ENCODE measurements at places on chromosomes 3 and 15.

DNA sequence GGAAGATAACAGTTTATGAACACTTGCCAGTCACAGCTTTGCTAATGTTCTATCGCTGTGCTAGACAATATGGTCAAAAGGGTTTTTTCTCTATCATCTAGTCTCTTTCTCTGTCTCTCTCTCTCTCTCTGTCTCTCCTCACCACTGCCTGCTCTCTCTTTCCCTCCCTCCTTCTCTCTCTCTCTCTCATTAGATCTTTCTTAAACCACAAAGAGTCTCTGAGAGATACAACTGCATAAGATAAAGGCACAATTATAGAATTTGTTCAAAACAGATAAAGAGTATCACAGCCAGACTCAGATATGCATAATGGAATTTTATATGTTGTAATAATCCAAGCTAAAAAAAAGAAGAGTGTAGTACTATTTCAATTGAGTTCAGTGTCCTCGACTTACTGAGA is 258.4 kb downstream of the MECOM start:
- no peak for DNase-seq

- no peak for DNase-seq
These were observed 95.2 kb upstream of the UBE2E1 start for GRCh38 chr3:23710555-23710954.

DNA sequence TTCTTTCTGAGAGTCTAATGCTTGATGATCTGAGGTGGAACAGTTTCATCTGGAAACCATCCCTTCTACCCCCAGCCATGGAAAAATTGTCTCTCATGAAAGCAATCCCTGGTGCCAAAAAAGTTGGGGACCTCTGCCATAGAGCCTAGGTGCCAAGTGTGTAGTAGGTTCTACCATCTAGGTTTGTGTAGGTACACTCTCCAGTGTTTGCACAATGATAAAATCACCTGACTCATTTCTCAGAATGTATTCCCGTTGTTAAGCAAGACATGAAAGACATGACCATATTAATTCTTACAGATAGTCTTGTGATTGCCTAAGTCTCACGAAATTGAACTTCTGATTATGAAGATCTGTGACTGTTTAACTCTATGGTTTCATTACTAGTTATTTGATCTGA is 68.6 kb downstream of the KAT2B start:
- DNase-seq = no peak

DNA sequence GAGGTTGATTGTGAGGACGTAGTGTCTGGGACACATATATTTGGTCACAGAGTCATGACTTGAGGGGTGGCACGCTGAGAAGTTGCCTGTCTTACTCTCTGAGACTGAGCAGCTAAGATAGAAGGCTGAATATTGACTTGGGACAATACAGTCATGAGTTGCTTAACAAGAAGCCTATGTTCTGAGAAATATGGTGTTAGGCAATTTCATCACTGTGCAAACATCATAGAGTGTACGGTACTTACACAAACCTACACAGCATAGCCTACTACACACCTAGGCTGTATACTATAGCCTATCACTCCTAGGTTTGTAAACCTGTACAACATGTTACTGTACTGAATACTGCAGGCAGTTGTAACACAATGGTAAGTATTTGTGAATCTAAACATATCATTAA is 30.3 kb upstream of the SPESP1 start:
- no peak for DNase-seq

GRCh38 chr15:101307048-101307896 is 12.2 kb upstream of the SNRPA1 start:
- no peak for DNase-seq

DNA sequence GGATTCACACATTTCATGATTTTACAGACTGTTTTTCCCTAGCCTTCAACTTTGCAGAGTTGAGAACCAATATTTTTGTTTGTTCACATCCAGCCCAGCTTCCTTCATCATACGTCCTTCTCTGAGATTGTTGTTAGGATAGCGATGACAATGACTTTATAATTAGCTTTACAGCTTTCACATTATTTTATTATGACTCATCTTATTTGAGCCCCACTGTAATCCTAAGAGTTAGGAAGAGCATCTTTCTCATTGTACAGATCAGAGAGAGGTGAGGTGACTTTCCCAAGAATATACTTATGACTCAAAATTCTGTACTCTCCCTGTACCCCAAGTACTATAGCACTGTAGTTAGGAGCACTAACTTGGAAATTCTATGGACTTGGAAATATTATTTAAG is 156.1 kb downstream of the ALDH1A2 start:
- DNase-seq = no peak

GRCh38 chr3:24686808-24687207 is 192.2 kb upstream of the THRB start:
- no peak for DNase-seq

- no peak for DNase-seq
These were observed 68.8 kb upstream of the SOX14 start for GRCh38 chr3:137695351-137695750.

- no peak for DNase-seq
These were observed 35.1 kb upstream of the SPTBN5 start for GRCh38 chr15:41928637-41929620.

GRCh38 chr15:70140543-70141375 is 43.0 kb upstream of the TLE3 start:
- no peak for DNase-seq

DNA sequence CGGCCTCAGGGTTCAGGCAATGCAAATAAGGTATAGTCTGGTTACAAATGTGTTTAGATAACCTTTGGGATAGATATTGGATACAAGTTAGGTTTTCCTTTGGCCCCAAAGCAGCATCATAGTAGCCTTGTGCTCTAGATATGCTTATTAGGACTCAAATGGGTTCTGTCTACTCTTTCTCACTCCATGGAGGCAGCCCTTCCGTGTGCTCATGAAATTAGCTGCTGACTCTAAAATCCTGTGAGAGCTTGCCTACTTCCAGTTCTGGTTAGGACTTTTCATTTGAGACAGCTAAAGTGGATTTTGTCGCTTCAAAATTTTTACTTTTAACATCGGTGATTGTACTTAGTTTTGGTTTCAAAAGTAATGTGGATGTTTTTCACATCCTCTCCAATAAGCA is 1.6 kb downstream of the CDV3 start:
- no peak for DNase-seq

GRCh38 chr3:57221883-57222282 is 5.6 kb upstream of the APPL1 start:
- no peak for DNase-seq

- no peak for DNase-seq
These were observed 557.6 kb upstream of the ADAMTS9 start for GRCh38 chr3:65245133-65246063.

Data from stimulated activated CD8-positive, alpha-beta memory T cell treated with anti-CD3 and anti-CD28 coated beads, Interleukin-2, amount 100 ng/mL, for 48 hours (primary cell).